ENCODE measurements at places on chromosomes 6 and 20. TPM values are rescaled to one million over a fixed set of nuclear protein-coding genes. Genes with fewer than 3 reads are reported as not detected.

DNA sequence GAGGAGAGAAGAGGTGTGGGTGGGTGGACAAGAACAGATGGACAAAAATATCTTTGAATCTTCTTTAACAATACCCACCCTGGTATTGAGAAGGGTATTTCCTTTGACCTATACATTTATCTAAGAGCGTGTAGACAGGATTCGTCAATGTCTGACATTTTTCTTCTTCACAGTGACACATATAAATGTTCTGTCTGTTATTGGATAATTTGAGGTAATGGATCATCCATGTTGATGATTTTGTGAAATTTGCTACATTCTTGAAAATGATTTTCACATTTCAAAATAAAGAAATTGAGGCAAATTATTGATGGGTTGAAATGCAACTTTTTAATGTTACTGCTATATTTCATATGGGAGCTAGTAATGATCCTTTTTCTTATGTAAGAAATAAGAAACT, 770.7 kb upstream of the EPHA7 start:
- H3K27me3 ChIP-seq: no peaks in the 10 kb centered on the region
- no peak overlapping the region for H3K4me3 ChIP-seq
- DNase-seq: no peak
- no peaks in the 10 kb centered on the region for H3K4me1 ChIP-seq

DNA sequence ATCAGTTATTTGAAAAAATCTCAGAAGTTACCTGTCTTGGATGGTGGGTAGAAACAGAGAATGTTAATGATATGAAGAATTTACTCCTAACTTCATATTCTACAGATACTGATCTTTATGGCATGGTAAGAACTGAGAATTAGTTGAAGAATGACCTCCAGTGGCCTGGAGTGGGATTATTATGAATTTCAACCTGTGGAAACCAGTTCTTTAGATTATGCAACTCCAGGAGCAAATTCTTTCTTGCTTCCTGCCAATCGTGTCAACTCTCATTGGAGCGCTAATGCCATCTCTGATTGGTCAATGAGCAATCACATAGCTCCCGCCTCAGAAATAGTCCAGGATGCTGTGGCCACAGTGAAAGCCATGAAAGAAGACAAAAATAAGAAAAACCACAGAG, 40.6 kb downstream of the LYRM2 start:
- H3K27ac ChIP-seq: no peak overlapping the region
- no peaks in the 10 kb centered on the region for H3K4me1 ChIP-seq
- DNase-seq: no peak
- no peaks in the 10 kb centered on the region for H3K36me3 ChIP-seq

- H3K4me3 ChIP-seq: peak overlapping the region; percentile 31
- H3K27me3 ChIP-seq: peaks cover 38% of the 10 kb centered on the region
- H3K4me1 ChIP-seq: peaks cover 11% of the 10 kb centered on the region
- no peak overlapping the region for H3K27ac ChIP-seq
- DNase-seq: no peak
Observed at GRCh38 chr6:6320901-6321300, 439 bp upstream of the F13A1 start.

DNA sequence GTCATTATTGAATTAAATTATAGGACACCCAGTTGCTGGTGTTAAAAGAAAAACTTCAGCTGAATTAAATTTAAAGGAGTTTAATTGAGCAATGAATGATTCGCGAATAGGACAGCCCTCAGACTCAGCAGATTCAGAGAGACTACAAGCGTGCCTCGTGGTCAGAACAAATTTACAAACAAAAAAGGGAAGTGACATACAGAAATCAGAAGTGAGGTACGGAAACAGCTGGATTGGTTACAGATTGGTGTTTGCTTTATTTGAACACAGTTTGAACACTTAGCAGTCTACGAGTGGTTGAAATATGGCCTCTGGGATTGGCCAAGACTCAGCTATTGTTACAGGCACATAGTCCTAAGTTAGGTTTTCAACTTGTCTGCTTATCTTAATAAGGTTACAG, 25.8 kb upstream of the TNFRSF21 start:
- no peaks in the 10 kb centered on the region for H3K4me1 ChIP-seq
- no peak overlapping the region for H3K27ac ChIP-seq
- H3K36me3 ChIP-seq: no peaks in the 10 kb centered on the region

DNA sequence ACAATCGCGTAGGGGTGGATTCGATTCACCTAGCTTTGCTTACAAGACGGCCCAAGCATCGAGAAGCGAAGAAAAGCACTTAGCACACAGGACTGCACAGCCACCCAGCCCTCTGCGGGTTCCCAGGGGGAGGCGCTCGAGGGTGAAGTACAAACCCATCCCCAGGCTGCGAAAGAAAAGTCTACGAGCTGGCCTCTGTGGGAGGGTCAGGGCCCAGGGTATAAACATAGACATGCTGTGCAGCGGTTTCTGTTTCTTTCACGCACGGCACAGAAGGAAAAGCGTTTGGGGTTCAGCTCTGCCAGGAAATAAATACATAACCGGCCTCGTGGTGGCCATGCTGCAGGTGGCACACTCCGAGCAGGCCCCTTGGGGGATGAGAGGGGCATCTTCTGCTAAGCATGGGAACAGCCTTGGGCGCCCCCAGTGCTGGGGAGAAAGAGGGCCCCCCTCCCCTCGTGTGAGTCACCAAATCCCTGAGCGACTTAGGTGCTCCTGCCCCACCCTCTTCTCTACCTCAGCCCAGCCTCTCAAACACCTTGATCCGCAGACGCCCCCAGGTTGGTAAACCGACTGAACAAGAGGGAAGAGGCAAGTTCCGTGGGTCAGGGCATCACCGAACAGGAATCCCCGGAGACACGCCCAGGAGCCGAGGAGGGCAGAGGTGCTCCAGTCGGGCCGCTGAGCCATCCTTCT, 91.6 kb upstream of the RIPOR2 start:
- H3K4me3 ChIP-seq: no peak overlapping the region
- DNase-seq: no peak
- H3K4me1 ChIP-seq: no peaks in the 10 kb centered on the region
- no peaks in the 10 kb centered on the region for H3K27me3 ChIP-seq

- no peak for DNase-seq
- H3K4me1 ChIP-seq: no peaks in the 10 kb centered on the region
- H3K4me3 ChIP-seq: no peak overlapping the region
- H3K36me3 ChIP-seq: no peaks in the 10 kb centered on the region
- no peak overlapping the region for H3K27ac ChIP-seq
Observed at GRCh38 chr20:5484926-5485325, 168.2 kb upstream of the PROKR2 start.

DNA sequence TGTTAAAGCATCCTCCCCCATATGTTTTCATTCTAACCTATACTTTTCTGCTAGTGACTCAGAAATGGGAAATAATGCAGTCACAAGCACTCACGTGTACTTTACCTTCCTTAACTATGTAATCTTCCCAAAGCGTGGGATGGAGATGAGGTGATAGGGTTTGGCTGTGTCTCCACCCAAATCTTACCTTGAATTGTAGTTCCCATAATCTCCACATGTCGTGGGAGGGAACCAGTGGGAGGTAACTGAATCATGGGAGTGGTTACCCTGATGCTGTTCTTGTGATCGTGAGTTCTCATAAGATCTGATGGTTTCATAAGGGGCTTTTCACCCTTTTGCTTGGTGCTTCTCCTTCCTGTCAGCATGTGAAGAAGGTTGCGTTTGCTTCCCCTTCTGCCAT, 35.4 kb downstream of the AGPAT4 start:
- no peak for DNase-seq
- no peak overlapping the region for H3K27ac ChIP-seq
- no peaks in the 10 kb centered on the region for H3K36me3 ChIP-seq
- H3K4me1 ChIP-seq: peaks cover 4% of the 10 kb centered on the region

GRCh38 chr6:17980329-17980728, 7.1 kb downstream of the KIF13A start:
- no peaks in the 10 kb centered on the region for H3K27me3 ChIP-seq
- no peak overlapping the region for H3K4me3 ChIP-seq
- no peak overlapping the region for H3K27ac ChIP-seq
- H3K4me1 ChIP-seq: peaks cover 16% of the 10 kb centered on the region
- peaks cover 3% of the 10 kb centered on the region for H3K36me3 ChIP-seq

GRCh38 chr20:50408526-50409364, 101.4 kb upstream of the PTPN1 start:
- H3K4me3 ChIP-seq: no peak overlapping the region
- H3K27ac ChIP-seq: peak overlapping the region; percentile 78
- H3K4me1 ChIP-seq: peaks cover 19% of the 10 kb centered on the region
- no peak for DNase-seq
- no peaks in the 10 kb centered on the region for H3K36me3 ChIP-seq
- no peaks in the 10 kb centered on the region for H3K27me3 ChIP-seq

GRCh38 chr6:145688493-145688905, 46.8 kb downstream of the EPM2A start:
- no peaks in the 10 kb centered on the region for H3K27me3 ChIP-seq
- DNase-seq: no peak
- H3K27ac ChIP-seq: no peak overlapping the region
- H3K4me1 ChIP-seq: no peaks in the 10 kb centered on the region
- peaks cover 7% of the 10 kb centered on the region for H3K36me3 ChIP-seq

DNA sequence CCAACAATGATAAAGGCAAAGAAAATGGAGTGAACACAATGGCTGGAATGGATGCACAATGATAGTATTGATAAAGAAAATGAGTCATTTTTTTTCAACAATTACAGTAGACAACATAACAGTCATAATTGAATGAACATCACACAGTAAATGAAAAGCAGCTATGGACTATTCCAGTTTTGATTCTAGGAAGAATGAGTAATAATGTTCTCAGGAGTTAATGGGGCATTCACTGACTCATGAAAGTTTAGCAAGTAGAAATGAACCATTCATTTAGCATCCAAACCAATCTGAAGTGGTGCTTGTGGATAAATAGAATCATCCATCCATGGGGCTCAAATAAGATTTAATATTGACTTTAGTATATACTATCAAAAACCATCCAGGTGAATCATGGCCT, 1029.5 kb upstream of the GJE1 start:
- H3K27ac ChIP-seq: no peak overlapping the region
- H3K36me3 ChIP-seq: no peaks in the 10 kb centered on the region
- no peaks in the 10 kb centered on the region for H3K4me1 ChIP-seq
- H3K27me3 ChIP-seq: no peaks in the 10 kb centered on the region
- H3K4me3 ChIP-seq: no peak overlapping the region
- DNase-seq: no peak

GRCh38 chr6:87430499-87430898, 22.7 kb downstream of the CFAP206 start:
- DNase-seq: no peak
- no peak overlapping the region for H3K27ac ChIP-seq
- H3K4me1 ChIP-seq: no peaks in the 10 kb centered on the region
- H3K4me3 ChIP-seq: no peak overlapping the region

MICA gene
- 7.1 TPM for total RNA-seq

ZNF76 gene
- total RNA-seq: 19.6 TPM

ANKS1A gene
- 24.7 TPM for total RNA-seq

Data from suprapubic skin (tissue), 4 donors.